ENCODE measurements at places on chromosomes 16 and 17.

DNA sequence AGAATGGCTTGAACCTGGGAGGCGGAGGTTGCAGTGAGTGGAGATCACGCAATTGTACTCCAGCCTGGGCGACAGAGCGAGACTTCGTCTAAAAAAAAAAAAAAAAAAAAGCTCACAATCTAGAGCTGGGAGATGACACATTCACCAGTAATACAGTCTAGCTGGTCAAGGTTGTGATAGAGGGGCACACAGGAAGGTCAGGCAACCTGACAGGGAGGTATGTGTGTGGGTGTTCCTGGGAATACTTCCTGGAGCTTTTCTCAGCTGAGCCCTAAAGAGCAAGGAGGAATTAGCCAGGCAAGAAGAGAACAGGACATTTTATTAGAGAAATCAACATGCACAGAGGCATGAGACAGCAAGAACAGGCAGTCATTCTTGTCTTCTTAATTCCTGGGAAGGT, 216.7 kb downstream of the SHISA9 start:
- no peak for DNase-seq

- no peak for DNase-seq
Observed at GRCh38 chr17:47373002-47373401, 49.2 kb downstream of the EFCAB13 start.

- no peak for DNase-seq
Observed at GRCh38 chr17:71349908-71350600, 770.8 kb upstream of the SOX9 start.

GRCh38 chr17:40632216-40632615, 15.4 kb downstream of the SMARCE1 start:
- no peak for DNase-seq

DNA sequence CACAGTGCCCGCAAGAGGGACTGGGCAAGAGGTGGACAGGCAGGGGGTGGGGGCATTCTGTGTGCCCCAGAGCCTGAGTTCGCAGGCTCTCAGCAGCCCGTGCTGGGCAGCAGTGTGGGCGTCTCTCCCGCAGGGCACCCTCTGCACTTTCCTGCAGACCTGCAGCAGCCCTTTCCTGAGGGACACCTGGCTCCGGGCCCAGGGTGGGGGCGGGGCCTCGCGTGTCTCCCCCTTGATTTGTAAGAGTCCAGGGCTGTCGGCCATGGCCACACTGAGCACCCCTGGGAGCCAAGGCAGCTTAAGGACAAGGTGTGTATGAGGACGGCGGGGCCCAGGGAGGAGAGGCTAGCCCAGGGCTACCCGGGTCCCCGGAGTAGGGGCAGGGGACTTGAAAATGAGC, 33.4 kb upstream of the SLC38A10 start:
- no peak for DNase-seq

- DNase-seq, result no peak
Observed at GRCh38 chr17:74466828-74467184, 372 bp downstream of the CD300A start.

GRCh38 chr16:67281536-67282446, 2.5 kb downstream of the PLEKHG4 start:
- no peak for DNase-seq

DNA sequence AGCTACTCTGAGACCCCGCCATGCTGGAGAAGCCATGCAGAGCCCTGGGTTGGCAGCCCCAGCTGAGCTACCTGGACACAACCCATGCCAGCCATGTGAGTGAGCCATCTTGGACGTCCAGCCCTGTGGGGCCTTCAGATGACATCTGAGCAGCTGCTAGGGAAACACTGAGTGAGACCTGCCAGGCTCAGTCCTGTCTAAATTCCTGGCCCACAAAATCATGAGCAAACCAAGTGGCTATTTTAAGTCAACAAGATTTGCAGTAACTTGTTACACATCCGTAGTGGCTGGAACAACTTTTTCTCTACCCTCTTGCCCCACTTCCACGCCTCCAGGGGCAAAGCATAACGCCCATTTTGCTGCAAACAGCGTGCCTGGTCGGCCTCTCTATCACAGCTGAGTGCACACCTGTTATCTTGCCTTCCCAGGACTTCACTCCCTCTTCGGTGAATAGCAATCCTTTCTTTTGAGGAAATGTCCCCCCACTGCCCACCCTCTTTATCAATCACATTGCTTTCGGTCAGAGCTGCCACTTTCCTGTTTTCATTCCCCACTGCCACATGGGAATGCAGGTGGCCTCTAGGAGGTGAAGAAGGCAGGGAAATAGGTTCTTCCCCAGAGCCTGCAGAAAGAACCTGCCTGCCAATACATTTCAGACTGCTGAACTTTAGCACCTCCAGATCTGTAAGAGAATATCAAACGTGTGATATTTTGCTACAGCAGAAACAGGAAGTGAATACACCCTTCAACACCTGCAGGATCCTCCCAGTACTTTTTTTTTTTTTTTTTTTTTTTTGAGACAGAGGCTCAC, 7.4 kb upstream of the SCIMP start:
- DNase-seq, result peak; percentile 79

GRCh38 chr17:4940555-4941318, 669 bp downstream of the RNF167 start:
- peak; percentile 22 for DNase-seq

Measured in germinal center (tissue), 1 donor.